ENCODE measurements at places on chromosomes 6 and 20.
A peak's percentile ranks its signal among the peaks of the same experiment; 100 is the strongest.

- no peak for DNase-seq
Observed at GRCh38 chr6:22845467-22845866, 276.1 kb downstream of the HDGFL1 start.

- DNase-seq: no peak
Observed at GRCh38 chr6:139990026-139990686, 615.7 kb upstream of the CITED2 start.

DNA sequence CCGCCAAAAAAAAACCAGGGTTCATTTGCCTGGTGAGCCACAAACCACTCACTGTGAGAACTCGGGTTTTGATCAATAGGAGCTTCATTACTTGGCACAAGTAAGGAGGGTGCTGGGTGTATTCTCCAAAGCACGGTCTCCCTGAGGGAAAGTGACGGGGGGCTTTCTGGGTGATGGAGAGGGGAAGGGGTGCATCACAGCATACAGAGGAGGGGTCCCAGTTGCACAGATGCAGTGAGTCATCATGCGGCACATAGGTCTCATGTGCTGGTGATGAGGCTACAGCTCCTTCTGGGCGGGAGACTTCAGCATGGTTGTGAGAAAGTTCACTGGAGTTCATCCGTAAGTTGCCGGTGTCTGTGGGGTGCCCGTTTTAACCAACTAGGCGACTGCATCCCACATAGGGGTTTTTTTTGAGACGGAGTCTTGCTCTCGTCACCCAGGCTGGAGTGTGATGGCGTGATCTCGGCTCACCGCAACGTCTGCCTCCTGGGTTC, 36.2 kb downstream of the SUN5 start:
- DNase-seq: no peak

GRCh38 chr6:170448317-170448716, 104.8 kb downstream of the PSMB1 start:
- no peak for DNase-seq

- DNase-seq: no peak
Observed at GRCh38 chr6:145277358-145278086, 457.8 kb downstream of the EPM2A start.

GRCh38 chr6:37889051-37889450, 69.5 kb downstream of the ZFAND3 start:
- DNase-seq: no peak

DNA sequence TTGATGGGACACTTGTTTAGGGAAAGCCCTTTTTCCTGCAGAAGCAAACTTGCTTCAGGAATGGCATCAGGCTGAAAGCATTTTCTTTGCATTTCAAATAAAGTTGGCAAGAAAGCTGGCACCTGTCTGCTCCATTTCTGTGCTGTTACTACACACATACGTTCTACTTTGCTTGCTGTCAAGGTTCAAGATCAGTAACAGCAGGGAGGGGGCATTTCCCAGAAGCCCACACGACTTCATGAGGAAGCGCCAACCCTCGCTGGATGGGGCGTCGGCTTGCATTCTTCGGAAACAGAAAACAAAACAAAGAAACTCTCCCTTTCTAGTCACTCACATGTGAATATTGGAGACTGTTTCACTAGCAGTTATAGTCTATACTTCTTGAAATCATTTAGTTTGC, 46.4 kb downstream of the AKAP12 start:
- DNase-seq: no peak

DNA sequence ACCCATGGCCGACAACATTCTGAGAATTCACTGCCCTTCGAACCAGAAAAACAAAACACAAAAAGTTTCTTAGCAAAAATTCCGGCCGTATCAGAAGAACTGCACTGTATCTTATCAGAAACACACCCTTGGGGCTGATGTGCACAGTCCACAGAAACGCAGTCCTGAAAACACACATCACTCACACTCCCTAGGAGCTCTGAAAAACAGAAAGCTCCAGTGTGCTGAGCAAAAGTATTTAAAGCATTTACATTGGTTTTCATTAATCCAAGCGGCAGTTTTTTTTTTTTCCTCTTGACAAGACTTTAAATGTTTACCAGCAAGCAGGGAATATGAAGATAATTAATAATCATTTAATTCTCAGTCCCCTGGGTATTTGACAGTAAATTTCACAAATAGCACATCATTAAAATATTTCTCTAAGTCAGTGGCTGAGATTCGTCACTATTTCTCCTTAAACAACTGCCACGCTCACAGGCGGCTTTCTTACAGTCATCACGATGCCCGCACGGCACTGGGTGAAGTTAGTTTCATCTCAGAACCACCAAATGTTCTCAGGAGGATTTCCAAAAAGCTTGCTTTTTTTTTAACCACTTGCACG, 13.3 kb downstream of the NFATC2 start:
- no peak for DNase-seq

- no peak for DNase-seq
Observed at GRCh38 chr6:47175656-47176055, 133.5 kb upstream of the ADGRF1 start.

DNA sequence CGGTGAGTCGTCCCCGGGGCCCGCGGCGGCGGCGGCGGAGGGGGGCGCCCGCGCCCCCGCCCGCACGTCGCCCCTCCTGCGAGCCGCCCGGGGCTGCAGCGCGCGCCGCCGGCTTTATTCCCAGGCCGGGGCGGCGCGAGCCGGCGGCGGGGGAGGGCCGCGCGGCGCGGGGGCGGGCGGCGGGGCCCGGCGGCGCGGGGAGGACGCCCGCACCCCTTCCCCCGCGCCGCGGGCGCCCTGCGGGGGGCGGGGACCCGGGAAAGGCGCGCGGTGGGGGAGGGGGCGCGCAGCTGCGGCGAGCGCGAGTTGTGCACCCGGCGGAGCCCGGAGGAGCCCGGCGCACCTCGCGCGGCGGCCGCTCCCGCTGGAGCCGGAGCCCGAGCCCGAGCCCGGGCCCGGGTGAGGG, 646 bp downstream of the HMGA1 start:
- DNase-seq: peak; percentile 52

- no peak for DNase-seq
Observed at GRCh38 chr20:5045906-5046305, 44.6 kb upstream of the SLC23A2 start.

DNA sequence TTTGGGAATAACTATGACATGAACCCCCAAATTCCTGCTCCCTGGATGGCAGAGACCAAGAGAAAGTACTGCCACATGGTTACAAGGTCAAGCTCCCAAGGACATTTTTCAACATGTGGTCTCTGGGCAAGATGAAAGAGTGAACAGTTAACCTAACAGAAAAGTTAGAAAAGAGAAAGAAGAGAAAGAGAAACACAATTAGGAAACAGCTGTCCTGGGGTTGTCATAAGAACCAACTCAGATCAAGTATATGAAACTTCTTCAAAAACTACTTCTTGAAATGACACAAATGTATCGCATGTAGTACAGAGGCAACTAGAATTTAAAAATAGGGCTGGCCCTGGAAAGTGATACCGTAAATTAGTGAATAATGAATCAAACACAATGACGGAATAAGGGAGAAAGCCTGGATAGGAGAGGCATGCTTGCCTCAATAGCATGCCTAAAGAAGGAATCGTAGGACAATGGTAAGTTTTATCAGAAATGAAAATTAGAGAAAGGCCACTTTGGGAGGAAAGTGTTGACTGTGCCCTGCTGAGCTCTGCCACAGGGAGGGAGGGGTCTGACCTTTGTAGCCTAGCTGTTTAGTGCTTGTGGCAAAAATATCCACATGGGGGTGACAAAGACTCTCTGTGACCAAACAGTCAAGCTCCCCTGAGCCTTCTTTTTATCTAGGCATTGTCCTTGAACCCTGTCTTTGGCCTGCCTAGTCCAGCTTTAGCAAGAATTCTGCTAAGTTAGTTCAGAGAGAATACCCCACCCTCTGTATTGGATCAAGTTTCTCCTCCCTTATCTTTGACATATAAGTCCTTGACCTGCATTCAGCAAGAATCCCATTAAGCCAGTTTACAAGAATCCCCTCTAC, 4.3 kb upstream of the DCBLD1 start:
- no peak for DNase-seq

GRCh38 chr6:23655525-23655924, 470.5 kb upstream of the NRSN1 start:
- DNase-seq: no peak

DNA sequence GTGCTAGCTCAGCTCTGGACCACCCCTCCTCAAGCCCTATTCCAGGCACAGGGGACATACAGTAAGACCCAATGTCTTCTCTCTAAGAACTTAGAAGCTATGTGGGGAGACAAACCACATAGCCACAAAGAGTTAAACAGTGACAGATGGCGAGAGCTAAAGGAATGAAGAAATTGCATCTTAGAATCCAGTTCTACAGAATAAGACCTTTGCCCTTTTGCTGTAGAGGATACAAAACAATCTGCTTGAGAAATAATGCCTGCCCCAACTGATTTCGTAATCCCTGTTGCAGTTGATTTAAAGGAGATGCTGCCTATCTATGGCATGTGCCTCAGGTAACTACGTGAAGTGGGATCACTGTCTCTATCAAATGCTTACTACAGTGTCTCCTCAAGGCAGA, 31.2 kb downstream of the TNFRSF21 start:
- no peak for DNase-seq

- DNase-seq: no peak
Observed at GRCh38 chr6:35293681-35294080, 3.9 kb upstream of the DEF6 start.

Data from cerebellum (tissue), 4 donors.